Muscle of arm (tissue), 14 donors: ENCODE measurements at places on chromosomes 13 and 19.

- DNase-seq: no peak
Observed at GRCh38 chr13:98236197-98236596, 59.1 kb upstream of the RNF113B start.

- DNase-seq: no peak
Observed at GRCh38 chr13:88125055-88125454, 453.9 kb downstream of the SLITRK5 start.

GRCh38 chr19:21197590-21198295, 55.9 kb downstream of the ZNF431 start:
- no peak for DNase-seq

DNA sequence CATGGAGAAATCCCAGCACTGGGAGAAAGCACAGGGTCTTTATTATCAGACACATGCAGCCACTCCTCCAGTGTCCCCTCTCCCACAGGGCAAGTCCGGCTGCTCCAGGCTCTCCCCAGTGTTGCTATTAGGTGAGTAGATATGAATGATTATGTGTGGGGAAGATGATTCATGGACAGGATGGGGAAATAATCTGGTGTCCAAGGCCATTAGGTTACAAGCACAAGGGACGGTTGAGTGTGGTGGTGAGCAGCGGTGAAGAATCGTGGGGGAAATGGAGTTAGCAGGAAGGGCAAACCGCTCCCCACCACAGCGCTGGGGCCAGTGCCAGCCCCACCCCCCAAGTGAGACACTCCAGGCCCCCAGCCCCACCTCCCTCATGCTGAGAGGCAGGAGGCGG, 19.0 kb downstream of the CD177 start:
- no peak for DNase-seq

GRCh38 chr13:30113983-30114570, 193.3 kb downstream of the KATNAL1 start:
- DNase-seq: no peak

GRCh38 chr13:112669881-112670499, 19.8 kb upstream of the ATP11A start:
- DNase-seq: no peak
